ENCODE measurements at places on chromosomes 7 and 10.

DNA sequence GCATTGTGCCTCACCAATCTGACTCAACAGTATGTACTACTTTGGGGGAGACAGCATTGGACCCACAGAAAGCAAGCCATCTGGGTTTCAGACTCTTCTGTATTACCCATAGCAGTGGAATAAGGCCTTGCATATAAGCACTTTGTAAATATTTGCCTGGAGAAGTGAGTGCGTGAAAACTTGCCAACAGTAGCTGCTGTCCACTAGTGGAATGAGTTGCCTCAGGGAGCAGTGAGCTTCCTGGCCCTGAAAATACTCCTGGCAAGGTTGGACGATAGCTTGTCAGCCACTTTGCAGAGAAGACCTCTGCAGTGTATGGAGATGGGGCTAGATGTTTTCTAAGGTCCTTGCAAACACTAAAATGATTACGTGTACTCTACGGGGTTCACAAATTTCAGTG lies 21.6 kb downstream of the GARS1 start:
- H3K4me3 ChIP-seq: no peak overlapping the region
- peaks cover 2% of the 10 kb centered on the region for H3K4me1 ChIP-seq
- no peaks in the 10 kb centered on the region for H3K27me3 ChIP-seq
- no peak for DNase-seq
- H3K36me3 ChIP-seq: peaks cover 36% of the 10 kb centered on the region

DNA sequence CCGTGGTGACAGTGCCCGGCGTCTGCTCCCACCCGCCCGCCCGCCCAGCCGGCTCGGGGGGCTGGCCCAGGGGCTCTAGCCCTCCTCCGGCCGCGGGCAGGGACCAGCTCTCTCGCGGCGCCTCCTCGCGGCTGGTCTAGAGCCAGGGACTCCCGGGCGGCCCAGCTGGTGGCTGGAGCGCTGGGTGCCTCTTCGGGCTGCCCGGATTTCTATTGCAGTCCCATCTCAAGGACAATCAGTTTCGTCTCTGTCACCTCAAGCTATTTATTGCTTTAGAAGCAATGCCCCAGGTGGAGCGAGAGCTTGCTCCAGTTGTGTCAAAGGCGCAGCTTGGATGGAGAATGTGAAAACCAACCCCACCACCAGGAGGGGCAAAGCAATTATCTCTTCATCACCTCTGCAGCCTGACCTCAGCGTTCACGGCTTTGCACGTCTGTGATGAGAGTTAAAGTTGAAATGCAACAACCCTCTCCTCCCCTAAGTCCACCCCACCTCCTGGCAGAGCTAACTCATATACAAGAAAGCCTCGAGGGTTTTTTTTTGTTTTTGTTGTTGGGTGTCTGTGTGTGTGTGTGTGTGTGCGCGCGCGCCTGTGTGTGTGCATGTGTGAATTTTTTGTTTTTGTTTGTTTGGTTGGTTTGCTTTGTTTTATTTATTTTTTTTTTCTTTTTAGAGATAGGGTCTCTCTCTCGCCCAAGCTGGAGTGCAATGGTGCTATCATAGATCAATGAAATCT lies at the start of gene ITGA8:
Gene ITGA8 (minus strand): TSS at position 24 of the 736 bp plus-strand sequence. CDS start 151 bp downstream, outside the sequence.
- peak within 1 kb of the TSS; percentile 70 for H3K4me3 ChIP-seq
- DNase-seq: no peak
- no peaks in the 10 kb centered on the region for H3K36me3 ChIP-seq
- no peak within 1 kb of the TSS for H3K27ac ChIP-seq

DNA sequence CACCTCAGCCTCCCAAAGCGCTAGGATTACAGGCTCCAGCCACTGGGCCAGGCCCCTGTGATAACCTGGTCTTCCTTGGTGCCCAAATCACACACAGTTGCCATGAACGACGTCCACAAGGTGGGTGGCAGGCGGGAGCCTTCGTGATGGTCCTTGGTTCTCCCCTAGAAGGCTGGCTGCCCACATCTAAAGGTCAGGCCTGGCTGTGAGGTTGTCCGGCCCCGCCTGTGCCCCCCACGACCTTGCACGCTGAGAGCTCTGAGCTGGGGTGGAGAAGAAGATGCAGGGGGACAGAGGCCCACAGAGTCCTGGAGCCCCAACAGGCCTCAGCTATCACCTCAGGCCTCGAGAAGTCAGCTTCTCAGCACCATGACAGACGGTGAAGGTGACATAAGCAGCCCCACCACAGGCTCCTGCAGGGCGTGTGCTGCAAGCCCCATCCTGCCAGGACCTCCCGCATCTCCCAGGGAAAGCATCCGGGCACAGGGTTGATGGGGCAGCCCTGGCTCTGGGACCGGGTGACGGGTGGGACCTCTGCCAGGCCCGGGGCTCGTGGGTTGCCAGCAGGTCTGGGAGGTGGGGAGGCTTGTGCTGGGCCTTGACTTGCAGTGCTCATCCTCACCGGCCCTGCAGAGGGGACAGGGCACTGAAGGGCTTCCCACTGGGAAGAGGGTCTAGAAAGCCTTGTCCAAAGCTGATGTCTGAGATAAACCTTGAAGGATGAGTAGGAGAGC lies 217.4 kb downstream of the WDR37 start:
- DNase-seq: no peak
- H3K36me3 ChIP-seq: no peaks in the 10 kb centered on the region
- no peak overlapping the region for H3K4me3 ChIP-seq
- H3K27me3 ChIP-seq: no peaks in the 10 kb centered on the region
- no peaks in the 10 kb centered on the region for H3K4me1 ChIP-seq

- no peak overlapping the region for H3K4me3 ChIP-seq
- no peaks in the 10 kb centered on the region for H3K36me3 ChIP-seq
- DNase-seq: no peak
- H3K4me1 ChIP-seq: peaks cover 6% of the 10 kb centered on the region
Observed at GRCh38 chr7:87216701-87217508, 2.6 kb downstream of the TMEM243 start.

GRCh38 chr7:27670676-27671075 lies 8.0 kb upstream of the HIBADH start:
- no peaks in the 10 kb centered on the region for H3K36me3 ChIP-seq
- no peaks in the 10 kb centered on the region for H3K27me3 ChIP-seq
- H3K4me1 ChIP-seq: no peaks in the 10 kb centered on the region
- no peak overlapping the region for H3K4me3 ChIP-seq

GRCh38 chr10:62155054-62155680 lies 113.5 kb downstream of the RTKN2 start:
- no peak overlapping the region for H3K4me3 ChIP-seq
- peaks cover 1% of the 10 kb centered on the region for H3K36me3 ChIP-seq

DNA sequence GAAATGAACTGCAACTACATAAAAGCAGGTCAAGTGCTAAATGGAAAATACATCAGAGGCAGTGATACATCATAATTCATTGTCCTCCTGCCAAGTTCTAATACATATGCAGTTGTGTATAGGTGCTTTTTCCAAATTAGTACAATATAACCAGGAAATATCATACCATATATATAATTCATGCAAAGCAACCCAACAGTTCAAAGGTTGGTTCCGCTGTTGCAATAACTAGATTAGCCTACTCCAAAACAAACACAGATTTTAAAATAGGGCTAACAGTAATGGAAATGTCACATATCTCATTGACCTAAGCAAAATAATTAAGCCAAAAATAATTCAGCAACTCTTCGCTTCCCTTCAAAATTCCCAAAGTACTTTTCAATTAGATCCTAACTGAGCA lies 88.9 kb upstream of the NEBL start:
- H3K4me1 ChIP-seq: no peaks in the 10 kb centered on the region
- H3K27ac ChIP-seq: no peak overlapping the region
- H3K4me3 ChIP-seq: no peak overlapping the region
- H3K27me3 ChIP-seq: no peaks in the 10 kb centered on the region
